ENCODE measurements at places on chromosomes 1 and 21. TPM values are rescaled to one million over a fixed set of nuclear protein-coding genes. Genes with fewer than 3 reads are reported as not detected.

The MFAP2 gene
- total RNA-seq, result 4.1 TPM

DNA sequence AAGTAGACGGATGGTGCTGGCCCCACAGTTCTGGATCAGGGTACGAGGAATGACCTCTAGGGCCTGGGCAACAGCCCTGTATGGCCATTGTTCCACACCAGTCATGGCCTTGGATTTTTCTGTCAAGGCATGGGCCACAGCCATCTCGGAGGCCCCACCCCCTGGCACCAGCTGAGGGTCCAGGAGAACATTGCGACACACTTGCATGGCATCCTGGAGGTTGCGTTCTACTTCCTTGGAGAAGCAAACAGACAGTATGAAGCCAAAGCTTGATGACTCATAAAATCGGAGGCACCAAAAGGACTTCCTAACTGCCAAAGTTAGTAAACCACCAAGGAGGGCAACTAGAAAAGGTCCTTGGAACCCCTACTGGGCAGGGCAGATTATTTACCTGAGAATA, 11.9 kb upstream of the VHLL start:
- DNase-seq, result no peak

GRCh38 chr1:13792419-13792818, 92.4 kb downstream of the PRDM2 start:
- DNase-seq, result no peak

The SPATA45 gene
- not detected for total RNA-seq

The RAB42 gene
- 1.4 TPM for total RNA-seq

The SLC5A9 gene
- total RNA-seq, result 0.13 TPM

DNA sequence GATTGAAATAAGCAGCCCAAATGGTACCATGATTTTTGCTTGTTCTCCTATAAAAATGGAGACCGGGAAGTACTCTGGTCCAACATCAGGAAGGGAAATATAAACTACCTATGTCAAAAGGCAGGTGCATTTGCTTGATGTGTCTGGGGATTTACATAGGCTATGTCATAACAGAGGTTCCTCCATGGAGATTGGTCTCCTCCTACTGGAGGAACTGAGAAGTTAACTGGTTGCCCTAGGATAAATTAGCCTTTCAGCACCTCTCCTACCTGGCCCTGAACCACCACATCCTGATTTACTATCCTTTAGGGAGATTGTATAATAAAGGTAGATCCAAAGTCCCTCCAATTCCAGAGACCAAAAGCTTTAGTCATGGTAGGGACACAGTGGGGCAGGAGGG, 1109.3 kb upstream of the B3GALT2 start:
- no peak for DNase-seq

The AGO3 gene
- total RNA-seq, result 12.7 TPM

DNA sequence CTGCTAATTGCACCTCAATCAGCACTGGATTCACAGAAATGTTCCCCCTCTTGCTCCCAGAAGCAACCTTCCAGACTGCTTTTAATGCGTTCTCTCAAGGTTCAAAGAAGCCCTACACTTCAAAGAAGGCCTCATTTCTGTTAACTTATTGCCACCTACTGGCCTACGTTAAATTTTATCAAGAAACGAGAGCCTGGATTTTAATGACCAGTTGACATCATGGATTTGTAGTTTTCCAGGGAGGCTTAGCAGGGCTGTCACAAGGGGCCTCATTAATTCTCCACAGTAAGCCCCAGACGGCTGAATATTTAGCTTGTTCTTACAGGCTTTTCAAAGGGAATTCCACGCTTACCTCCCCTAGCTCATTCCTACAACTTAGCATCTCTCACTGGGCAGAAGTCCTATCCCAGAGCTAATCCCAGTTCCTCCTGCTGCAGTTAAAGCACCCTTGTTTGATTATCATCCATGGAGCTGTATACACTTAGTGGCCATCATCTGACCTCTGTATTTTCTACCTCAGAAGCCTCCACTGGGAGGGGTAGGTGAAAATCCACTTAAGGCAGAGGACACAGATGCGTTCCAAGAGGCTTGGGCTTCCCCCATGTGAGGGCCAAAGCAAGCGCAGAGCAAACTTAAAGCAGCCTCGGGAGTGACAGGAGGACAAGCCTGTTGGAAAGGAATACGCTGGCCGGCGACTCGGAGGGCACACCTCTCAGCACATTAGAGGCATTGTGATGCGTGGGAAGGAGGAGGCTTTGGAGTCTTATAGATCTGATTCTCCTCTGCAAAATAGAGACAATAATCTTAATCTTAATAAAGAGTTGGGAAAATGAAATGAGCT, 32.2 kb upstream of the CYP4X1 start:
- DNase-seq, result no peak

The SELENBP1 gene
- total RNA-seq, result 119 TPM

The AMY2A gene
- total RNA-seq, result not detected

DNA sequence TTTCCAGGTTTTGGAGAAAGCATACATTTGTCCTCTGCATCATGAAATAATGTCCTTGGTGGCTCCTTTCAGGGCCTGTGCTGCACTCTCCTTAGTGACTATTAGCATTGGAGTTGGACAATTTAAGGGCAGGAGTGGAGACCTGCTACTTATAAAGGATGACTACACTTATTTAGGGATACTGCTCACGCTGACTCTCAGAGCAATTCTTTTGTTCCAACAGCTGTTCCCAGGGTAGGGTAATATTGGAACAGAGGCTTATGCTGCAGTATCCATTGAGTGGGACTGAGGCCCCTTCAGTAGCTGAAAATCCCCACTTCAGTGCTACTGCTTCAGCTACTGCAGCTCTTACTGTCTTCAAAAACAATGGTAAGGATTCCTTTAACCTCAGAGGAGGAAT, 84.6 kb downstream of the GPR88 start:
- DNase-seq, result no peak

DNA sequence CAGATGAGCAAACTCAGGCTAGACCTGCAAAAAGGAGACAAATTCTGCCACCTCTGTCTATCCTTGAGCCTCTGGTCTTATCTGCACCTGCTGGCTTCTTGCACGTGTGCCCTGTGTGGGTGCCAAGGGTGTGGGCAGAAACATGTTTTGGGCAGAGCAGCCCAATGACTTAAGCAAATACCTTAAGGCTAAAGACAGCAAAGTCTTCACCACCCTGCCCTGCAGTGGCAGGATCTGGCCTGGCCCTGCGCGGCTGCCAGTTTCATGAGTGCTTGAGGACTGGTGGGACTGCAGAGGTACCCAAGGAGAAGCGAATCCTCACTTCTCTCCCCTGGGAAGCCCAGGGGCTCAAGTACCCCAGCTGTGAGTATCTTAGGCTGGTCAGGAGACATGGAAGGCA, 3.8 kb upstream of the SLC26A9 start:
- no peak for DNase-seq

DNA sequence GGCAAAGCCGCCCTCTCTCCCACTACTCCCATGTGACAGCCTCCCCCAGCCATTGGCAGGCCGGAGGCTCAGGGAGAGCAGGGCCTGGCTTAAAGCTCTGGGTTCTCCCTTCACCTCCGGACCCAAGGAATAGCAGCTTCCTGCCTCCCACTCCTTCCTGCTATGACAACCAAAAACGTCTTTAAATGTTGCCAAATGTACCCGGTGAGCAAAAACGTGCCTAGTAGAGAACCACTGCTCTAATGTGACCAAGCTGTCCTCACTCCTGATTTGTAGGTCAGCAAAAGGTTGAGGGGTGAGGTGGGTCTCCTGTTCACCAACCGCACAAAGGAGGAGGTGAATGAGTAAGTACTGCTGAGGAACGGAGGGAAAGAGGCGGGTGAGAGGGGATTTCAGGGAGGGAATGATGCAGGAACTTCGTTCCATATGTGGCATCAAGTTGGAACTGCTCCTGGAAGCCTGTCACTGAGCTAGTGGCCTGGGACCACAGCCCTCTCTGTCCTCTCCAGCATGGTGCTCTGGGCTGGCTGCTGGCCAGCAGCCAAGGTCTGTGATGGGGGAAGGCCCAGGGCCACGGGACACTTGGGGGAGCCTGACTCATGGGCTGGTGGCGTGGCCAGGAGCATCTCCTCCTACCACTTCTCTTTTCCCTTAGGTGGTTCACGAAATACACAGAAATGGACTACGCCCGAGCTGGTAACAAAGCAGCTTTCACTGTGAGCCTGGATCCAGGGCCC, 5.7 kb downstream of the MRTO4 start:
- no peak for DNase-seq

DNA sequence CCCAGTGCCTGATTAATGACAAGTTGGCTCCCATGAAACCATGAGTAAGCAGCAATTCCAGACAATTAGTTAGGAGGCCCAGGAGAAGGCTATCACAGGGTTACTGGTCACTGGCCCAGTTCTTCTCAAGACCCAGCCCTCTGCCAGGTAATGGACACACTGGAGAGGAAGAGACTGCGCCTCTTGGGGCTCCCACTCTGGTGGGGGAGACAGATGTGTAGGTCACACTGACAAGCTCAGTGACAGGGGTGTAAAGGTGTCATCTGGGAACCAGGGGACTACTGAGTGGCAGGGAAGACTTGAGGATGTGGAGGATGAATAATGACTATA, 4.9 kb downstream of the HPCA start:
- DNase-seq, result no peak

DNA sequence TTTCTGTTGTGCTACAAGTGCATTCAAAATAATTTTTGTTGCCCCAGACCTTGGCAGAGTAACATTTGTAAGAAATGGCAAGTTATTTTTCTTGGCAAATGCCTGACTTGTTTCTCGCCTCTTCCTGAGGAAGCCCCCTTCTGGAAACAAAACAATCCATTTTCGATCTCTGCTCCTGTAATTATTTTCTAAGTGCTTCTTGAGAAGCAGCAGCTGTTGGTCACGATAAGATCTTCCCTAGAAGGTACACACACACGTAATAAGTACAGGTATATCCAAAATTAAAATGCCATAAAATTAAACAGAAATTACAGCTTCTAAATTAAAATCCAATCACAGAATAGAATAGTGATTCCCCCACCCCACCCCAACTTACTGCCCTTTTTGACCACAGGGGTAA, 47.3 kb downstream of the LPGAT1 start:
- DNase-seq, result no peak

GRCh38 chr1:112836642-112837041, 119.4 kb downstream of the SLC16A1 start:
- no peak for DNase-seq

The LCE2A gene
- total RNA-seq, result not detected

Data from Right ventricle myocardium superior (tissue), 1 donor.